Smooth muscle cell of the pulmonary artery (primary cell): ENCODE measurements at places on chromosomes 12 and 14. TPM values are rescaled to one million over a fixed set of nuclear protein-coding genes. Genes with fewer than 3 reads are reported as not detected.

The KRT73 gene
- not detected in 2 replicates for total RNA-seq

The PLA2G1B gene
- total RNA-seq = not detected in 2 replicates

The FAM222A gene
- total RNA-seq = under 0.01 and 0.23 TPM in 2 replicates

The FSCB gene
- total RNA-seq = not detected in 2 replicates

The NAA25 gene
- total RNA-seq = 19.2 and 22.5 TPM in 2 replicates

The RDH5 gene
- total RNA-seq = 13.8 and 34.9 TPM in 2 replicates

The ANKRD33 gene
- total RNA-seq = 0.03 TPM in 1 of 2 replicates, not detected in the other

The FLVCR2 gene
- 0.69 and 3.1 TPM in 2 replicates for total RNA-seq

The POLE gene
- 15.7 and 18.5 TPM in 2 replicates for total RNA-seq

The LMNTD1 gene
- total RNA-seq = 0.39 and 0.63 TPM in 2 replicates

The SERPINA12 gene
- total RNA-seq = not detected in 2 replicates

The REM2 gene
- total RNA-seq = 0.07 and 0.13 TPM in 2 replicates

The SDS gene
- total RNA-seq = not detected in 2 replicates

The SLC25A21 gene
- 0.26 and 0.39 TPM in 2 replicates for total RNA-seq

The TAS2R46 gene
- 2.6 and 4.8 TPM in 2 replicates for total RNA-seq

The LRP1-AS gene
- total RNA-seq = 0.20 TPM in 1 of 2 replicates, not detected in the other

The CMKLR1 gene
- 2.9 and 5.4 TPM in 2 replicates for total RNA-seq

The GNB3 gene
- 2.0 and 3.2 TPM in 2 replicates for total RNA-seq

The TIMM9 gene
- 16.6 and 17.3 TPM in 2 replicates for total RNA-seq

The REP15 gene
- 2.4 and 3.2 TPM in 2 replicates for total RNA-seq

The HOXC4 gene
- 0.79 and 1.2 TPM in 2 replicates for total RNA-seq

The P2RX2 gene
- not detected in 2 replicates for total RNA-seq

The NAV3 gene
- total RNA-seq = 94.9 and 132 TPM in 2 replicates

The ESRRB gene
- not detected in 2 replicates for total RNA-seq

The LHX5 gene
- total RNA-seq = not detected in 2 replicates

The NEUROD4 gene
- total RNA-seq = not detected in 2 replicates
